ENCODE measurements at places on chromosomes 4 and X. TPM values are rescaled to one million over a fixed set of nuclear protein-coding genes. Genes with fewer than 3 reads are reported as not detected.
A peak's percentile ranks its signal among the peaks of the same experiment; 100 is the strongest.

DNA sequence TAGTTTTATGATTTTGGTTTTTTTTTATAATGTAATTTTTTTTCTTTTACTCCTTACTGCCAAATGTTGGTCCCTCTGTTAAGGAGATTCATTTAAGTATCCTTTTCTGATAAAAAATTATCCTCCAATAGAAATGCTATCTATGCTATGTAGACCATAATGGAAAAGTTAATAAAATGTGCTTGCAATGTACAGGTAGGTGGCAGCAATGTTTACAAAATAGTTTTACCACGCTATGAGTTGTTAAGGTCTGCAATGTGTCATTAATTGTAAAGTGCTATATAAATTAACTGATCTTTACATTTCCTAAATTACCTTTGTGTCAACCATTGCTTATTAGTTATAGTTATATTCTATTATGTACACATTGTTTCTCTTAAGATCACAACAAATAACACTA lies 3.8 kb upstream of the CENPC start:
- peak; percentile 10 for DNase-seq

DNA sequence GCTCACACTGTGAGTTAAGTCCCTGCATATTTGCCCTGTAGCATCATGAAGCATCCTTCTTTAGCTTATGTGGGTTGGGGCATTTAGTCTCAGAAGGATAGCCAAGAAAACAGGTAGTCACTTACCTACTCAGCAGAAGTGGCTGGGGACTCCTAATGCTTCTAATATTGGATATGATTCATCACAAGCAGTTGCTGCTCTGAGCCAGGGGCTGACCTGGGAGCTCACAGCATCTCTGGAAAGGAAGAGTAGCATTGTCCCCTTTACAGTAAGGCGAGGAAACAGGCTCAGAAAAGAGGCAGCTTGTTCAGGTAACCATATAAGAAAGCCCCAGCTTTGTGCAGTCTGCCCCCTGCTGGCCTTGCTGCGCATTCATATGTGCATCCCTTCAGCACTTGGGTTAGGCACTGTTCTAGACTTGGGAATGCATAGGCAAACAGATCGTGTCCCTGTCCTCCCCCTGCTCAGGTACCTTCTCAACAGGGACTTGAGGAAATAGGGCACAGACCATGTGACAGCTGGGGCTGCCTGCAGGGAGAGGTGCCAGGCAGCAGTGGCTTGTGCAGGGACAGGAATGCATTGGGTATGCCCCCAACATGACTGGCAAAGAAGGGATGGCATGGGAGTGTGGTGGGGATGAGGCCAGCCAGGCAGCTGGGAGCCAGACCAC lies 35.7 kb upstream of the TBC1D14 start:
- peak; percentile 74 for DNase-seq

- no peak for DNase-seq
These were observed 16.5 kb upstream of the SOX3 start for GRCh38 chrX:140521393-140521792.

DNA sequence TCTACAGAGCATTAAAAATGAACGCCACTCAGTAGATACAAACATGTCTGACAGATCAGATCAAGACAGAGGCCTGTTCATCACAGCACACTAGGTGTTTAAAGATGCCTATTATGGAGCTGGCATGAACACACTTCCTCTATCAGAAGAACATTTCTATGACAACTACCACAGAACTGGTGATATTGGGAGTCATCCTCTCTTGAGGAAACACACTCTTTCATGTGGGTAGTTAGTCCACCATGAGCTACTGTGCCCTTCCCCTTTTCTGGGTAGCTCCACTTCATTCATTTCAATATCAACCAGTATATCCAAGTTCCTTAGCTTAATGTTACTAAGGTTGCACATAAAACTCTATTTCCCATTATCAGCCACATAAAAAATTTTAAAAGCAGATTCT lies 46.7 kb downstream of the MAOB start:
- DNase-seq: no peak

DNA sequence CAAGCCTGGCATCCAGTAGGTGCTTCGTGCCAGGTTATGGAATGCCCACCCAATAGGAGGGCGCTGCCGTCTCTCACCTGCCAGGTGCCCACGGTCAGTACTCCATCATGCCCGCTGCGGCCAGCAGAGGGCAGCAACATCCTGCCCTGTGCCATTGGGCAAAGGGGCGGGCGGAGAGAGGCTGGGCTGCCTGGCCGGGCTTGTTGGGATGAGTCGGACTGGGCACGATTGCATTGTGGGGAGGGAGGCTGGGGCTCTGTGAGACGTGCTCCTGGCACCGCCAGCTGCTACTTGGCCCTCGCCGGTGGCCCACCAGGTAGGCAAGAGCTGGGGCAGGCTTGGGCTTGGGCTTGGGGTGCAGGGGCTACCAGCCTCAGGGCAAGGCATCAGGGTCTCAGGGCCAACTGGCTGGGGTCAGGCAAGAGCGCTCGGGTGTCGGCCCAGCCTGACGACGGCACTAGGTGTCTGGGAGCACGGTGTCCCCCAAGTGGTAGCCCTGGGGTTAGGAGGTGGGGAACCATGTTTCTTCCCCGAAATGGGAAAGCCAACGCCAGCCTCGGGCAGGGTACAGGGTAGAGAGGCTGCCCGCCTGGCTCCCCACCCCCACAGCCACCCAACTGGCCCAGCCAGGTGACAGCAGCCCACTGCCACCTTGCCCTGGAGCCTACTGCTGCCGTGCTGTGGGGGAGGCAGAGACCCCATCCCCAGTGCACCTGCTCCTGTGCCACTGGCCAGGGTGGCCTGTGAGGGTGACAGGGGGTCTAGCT lies at the start of gene PLXNB3:
Gene PLXNB3, plus strand, starts transcription at position 261 of the 767 bp plus-strand sequence. CDS start 1,287 bp downstream, outside the sequence.
- DNase-seq: peak; percentile 57

DNA sequence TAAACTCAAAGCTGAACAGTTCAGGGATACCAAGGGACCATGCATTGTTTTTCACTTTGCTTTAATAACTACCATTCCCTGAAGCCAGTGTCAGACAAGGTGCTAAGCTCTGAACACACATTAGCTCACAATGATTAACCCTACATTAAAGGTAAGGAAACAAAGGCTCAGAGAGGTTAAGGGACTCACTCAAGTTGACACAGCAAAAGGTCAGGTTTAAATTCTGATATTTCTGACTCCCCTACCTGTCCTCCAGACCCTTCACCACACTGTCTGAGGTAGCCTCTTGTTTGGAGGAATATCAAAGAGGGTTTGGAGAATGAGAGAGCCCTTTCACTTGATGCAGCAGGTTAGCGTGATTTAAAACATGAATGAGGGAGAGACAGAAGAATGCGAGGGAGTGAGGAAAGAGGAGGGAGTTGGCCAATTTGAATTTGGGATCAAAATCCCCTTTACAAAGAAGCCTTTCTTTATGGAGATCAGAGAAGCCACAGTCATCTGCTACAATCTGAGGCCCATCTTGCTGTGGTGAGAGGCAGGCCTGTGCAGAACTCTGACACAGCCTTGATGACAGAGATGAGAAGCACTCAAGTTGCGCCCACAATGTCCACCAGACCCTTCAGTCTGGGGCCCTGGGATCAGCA lies 103.5 kb downstream of the FHDC1 start:
- DNase-seq: no peak

DNA sequence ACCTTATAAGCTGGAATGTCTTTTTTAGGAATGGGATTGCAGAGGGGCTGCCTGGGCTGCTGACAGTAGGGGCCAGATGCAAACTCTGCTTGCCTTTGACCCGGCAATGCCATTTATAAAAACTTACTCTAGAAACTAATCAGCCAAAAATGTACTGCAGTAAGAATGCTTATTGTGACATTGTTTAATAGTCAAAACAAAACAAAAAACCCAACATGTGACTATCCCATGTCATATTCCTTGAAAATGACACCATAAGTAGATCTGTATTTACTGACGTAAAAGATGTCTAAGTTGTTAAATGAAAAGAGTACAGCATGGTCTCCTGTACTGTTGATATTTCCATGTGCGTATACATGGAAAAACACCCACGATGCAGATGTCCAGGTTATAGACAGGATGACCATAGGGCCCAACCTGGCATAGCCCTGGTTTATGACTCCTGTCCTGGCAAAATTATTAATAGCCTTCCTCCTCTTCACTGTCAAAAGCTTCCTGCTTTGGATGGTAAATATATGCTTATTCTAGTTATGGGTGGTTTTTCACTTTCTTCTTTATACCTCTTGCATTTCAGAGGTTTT lies 138.9 kb downstream of the PTTG2 start:
- DNase-seq: peak; percentile 77

DNA sequence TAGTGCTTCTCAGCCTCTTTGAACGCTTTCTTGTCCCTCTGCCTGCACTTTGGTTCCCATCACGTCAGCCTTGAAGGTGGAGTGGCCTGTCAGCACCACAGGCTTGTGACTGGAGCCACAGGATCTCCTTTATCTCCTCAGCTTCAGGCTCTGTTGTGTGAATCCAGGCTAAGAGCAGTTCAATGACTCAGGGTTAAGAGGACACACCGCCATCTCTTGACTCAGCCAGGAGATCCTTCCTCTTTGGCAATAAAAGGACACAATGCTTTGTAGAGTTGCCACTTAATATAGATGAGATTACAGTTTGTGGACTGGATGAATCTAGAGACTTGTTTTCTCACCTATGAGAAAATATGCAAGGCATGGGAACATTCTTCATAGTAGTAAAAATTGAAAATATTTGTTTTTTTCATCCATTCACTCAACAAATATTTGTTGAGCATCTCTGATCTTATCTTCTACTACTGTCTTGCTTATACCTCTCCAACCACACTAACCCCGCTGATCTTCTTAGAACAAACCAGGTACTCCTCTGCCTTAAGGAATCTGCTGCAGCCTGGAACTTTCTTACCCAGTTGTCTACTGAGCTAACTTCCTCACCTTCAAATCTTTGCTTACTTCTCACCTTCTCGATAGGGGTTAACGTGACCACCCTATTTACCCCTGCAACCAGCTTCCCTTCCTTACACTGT lies 62.3 kb downstream of the UCHL1 start:
- DNase-seq: no peak

DNA sequence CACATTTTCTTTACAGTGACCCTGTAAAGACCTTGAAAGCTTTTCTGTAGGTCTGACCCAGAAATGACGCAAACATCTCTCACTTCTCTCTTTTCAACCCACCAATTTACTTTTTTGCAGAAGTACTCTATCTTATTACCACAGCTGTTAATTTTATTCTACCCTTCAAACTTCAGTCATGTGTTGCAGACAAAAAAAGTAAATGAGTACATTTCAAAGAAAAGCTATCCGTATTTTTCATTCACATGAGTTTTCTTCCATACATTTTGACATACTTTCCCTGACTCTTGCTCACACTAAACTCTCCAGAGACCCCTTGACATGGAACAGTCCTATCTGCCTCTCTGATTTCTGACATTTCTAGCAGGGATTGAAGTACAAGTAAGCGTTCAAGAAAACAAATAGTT lies 51.7 kb downstream of the SLC7A11 start:
- DNase-seq: no peak

GRCh38 chr4:68927165-68927564 lies 24.4 kb downstream of the UGT2A3 start:
- DNase-seq: peak; percentile 5

- peak; percentile 4 for DNase-seq
These were observed 435.8 kb upstream of the CPEB2 start for GRCh38 chr4:14566518-14566917.

DNA sequence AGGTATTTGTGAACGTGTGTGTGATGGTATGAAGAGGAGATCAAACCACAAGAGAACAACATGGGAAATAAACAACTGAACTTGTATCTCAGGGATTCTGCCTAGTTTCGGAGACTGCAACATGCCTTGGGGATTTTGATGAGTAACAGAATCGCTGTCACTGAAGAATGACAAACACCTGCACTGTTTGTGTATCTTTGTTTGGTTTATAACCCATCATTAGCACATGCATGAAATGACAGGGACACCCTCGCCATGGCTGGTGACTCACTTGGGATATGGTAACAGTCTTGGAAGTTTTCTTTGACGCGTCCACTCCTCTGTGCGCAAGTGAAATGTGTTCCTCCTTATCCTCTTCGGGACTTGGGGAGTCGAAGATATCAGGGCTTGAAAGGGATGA lies 30.3 kb upstream of the MAP3K15 start:
- DNase-seq: no peak

DNA sequence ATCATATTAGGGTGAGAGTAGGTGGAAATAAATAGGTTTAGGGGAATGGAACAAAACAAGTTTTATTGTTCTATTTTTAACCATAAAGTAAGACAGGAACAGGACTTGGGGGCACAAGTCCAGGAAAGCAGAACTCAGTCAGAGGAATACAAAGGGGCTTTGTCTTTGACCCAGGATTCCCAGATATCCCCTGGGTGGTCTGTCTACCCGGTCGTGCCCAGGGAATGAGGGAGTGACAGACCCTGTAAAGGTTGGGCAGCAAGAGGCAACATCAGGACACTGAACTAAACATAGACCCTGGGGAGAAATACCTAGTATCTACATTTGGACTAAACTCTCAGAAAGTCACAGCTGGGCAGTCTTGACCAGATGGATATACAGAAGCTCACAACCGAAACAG lies 50.6 kb downstream of the PTCHD1 start:
- no peak for DNase-seq

DNA sequence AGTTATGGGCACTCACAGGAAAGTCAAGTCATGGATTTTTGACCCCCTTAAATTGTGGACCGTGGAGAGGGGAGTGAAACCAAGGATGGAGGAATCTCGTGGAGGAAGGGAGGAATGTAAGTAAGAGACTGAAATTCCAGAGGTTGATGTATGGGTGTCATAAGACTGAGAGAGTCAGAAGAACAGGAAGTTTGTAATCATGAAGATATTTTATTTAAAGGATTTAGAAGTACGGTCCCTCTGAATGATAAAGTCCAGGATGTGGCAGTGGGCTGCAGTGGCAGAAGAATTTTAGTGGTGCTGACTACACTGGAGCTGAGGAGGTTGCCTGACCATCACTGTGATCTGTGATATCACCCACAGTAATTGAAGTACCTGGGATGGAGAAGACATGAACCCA lies 57.8 kb downstream of the DCLK2 start:
- DNase-seq: no peak

DNA sequence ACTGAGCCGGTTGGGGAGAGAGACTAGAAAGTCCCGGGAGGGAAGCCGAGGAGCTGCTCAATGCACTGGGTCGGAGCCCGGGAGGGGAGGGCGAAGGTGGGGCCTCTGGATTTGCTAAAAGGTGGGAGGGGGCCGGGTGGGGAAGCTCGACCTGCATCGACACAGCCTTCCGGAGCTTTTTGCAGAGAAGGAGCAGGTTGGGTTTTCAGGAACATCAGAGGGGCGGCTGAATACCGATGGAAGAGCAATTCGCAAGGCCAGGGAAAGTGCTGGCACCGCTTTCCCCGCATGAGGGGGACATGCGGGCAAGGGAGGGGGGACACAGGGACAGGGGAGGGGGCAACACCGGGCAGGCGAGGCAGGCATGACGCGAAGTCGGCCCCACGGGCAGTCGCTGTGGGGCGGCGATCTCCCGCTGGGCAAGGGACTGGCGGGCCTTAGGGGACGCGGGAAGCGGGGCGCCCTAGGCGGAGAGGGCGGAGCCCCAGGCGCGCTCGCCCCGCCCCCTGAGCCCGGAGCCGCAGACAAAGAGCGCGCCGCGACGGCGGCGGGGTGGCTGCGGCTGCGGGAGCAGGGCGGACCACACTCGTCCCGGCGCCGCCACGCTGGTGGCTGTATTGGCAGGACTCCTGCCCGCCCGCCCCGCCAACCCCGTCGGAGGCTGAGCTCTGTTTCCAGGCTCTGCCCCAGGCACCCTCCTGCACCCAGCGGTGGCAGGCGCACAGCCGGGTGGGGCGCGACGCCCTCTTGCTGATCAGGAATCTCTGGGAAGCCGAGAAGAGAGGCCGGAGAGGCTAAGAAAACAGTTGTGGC lies 11.6 kb downstream of the PDZD4 start:
- peak; percentile 2 for DNase-seq

- no peak for DNase-seq
These were observed 433.1 kb upstream of the SMIM31 start for GRCh38 chr4:164320847-164321246.

Gene COX7B2
- total RNA-seq: not detected

Gene TRIM60
- 0.32 TPM for total RNA-seq

Gene CSAG1
- total RNA-seq: not detected

Gene GAGE12E
- total RNA-seq: not detected
